Fibroblast of skin of left biceps (primary cell): ENCODE measurements at places on chromosomes 2 and 18.

- peak; percentile 28 for DNase-seq
Measured at GRCh38 chr18:44742718-44743311, 62.1 kb downstream of the SETBP1 start.

DNA sequence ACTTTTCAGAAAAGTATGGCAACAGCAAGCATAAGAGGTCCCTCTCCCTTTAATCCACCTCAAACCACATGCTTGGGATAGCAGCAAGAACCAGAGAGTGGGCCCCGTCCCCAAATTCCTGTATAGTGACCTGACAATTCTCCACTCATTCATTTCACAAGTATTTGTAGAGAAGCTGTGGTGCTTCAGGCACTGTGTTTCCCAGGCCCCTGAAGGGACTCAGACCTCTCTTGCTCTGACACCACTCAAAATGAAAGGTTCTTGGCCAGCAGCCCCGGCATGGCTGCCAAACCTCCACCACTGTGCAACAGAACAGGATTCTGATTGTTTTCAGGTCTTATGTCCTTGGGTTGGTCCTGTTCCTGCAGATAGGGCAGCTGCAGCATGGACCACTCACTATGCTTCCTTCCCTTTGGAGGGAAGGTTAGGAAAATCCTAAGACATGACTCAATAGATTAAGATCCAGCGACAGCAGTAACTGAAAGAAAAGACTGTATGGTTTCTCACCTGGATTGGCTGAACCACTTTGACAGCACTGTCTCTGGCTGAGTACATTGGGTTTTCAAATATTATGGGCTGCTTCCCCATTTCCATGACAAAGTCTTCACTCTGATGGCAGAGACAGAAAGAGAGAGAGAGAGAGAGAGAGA, 67.6 kb downstream of the DHRS9 start:
- no peak for DNase-seq

- DNase-seq = no peak
Measured at GRCh38 chr2:239349453-239350135, 51.2 kb downstream of the HDAC4 start.

DNA sequence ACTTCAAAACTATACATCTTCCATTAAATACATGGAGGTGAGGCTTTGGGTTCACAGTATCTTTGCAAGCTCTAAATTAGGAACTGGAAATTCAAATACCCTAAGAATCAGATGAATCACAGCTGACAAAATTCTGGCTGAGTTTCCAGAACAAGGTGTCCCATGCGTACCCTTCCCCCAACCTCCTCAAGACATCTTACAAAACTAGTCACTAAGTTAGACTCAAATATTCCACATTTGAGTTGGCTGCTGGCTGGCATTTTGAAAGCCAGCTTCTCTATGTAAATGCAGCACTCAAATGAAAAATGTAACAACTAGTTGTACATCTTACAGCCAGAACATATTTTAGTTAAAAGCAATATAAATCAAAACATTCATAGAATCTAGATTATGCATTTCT, 131.0 kb upstream of the ARL5A start:
- DNase-seq = no peak
